ENCODE measurements at places on chromosomes 4 and X. TPM values are rescaled to one million over a fixed set of nuclear protein-coding genes. Genes with fewer than 3 reads are reported as not detected.

- no peak for DNase-seq
Observed at GRCh38 chr4:94403751-94404150, 48.0 kb upstream of the PDLIM5 start.

H2BW2 gene
- not detected for total RNA-seq

DNA sequence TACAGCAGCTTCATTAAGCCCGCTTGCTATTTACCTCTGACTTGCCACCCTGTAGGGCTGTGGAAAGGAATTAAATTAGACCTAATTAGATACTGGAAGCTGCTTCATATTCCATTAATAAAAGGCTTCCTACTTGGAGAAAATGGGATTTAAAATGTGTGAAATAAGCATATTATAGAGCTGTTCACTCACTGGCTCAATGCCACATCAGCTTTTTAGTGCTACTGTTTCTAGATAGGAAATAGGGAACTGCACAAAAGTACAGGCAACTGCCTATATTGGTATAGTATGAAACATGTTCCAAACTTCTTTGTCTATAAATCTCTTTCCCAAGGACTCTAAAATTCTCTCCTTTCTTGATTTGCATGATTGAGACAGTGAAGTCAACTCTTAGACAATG lies 407.9 kb upstream of the AADAT start:
- DNase-seq: no peak

DNA sequence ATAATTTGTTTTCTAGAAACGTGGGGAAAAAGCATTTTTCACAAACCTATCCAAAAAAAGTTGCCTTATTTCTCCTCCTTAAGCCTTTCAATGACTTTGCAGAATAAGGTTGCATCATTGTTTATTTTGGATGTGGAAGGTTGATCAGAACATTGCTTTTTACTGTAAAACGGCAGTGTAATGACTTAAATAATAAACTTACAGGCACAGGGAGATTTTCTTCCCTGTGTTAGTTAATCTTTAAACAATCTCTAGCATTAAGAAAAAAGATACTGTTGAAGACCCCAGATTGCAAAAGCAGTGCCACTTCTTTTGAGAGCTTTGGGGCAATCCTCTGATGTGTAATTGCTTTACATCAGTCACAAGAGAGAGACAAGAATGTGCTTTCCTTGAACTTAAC lies 153.4 kb downstream of the ARX start:
- no peak for DNase-seq

DNA sequence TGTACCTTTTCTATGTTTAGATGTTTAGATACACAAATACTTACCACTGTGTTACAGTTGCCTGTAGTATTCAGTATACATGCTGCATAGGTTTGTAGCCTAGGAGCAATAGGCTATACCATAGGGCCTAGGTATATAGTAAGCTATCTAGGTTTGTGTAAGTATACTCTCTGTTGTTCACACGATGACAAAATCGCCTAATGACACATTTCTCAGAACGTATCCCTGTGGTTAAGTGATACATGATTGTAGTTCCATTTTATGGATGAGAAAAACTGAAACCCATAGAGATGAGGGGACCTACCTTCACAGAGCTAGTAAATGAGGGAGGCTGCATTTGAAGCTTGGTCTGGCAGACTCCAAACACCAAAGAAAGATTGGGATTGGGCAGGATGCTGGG lies 79.4 kb upstream of the EFNB1 start:
- no peak for DNase-seq

Measured in T-helper 17 cell (primary cell).